Activated CD4-positive, alpha-beta T cell treated with anti-CD3 and anti-CD28 coated beads, Interleukin-10, Interleukin-2, amounts not matched to agents 100 ng/mL and 50 ng/mL, durations not matched to agents 16 hours and 8 hours (primary cell): ENCODE measurements at places on chromosomes 5 and 9.

DNA sequence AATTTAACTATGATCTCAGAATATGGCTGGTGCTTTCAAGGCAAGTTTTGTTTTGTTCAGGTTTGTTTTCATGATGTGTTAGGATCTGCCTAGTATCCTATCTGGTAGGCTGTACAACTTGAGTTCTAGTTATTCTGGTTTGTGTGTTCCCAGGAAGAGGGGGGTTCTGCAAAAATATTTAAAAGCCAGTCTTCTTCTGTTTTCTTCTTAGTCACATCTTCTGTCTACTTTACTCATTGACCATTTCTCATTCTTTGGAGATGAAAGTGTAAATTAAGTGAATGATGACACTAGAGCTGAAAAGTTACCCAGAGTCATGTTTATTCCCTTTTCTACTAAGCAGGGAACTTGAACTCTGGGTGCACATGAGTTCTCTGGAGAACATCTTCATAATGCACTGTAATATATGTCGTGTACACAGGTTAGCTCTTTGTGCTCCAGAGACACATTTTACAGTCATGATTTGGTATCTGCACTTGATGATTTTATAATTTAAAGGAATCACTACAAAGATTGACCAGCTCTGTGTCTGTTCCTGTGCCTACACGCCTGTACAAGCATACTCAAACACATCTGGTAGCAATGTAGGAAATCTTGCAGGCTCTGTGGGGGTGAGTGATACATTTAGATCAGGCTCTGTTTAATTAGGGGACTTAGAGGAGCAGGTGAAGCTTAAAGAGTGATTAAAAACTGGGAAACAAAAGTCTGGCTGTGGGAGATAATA is 5.0 kb downstream of the SMAD5 start:
- DNase-seq, result no peak

DNA sequence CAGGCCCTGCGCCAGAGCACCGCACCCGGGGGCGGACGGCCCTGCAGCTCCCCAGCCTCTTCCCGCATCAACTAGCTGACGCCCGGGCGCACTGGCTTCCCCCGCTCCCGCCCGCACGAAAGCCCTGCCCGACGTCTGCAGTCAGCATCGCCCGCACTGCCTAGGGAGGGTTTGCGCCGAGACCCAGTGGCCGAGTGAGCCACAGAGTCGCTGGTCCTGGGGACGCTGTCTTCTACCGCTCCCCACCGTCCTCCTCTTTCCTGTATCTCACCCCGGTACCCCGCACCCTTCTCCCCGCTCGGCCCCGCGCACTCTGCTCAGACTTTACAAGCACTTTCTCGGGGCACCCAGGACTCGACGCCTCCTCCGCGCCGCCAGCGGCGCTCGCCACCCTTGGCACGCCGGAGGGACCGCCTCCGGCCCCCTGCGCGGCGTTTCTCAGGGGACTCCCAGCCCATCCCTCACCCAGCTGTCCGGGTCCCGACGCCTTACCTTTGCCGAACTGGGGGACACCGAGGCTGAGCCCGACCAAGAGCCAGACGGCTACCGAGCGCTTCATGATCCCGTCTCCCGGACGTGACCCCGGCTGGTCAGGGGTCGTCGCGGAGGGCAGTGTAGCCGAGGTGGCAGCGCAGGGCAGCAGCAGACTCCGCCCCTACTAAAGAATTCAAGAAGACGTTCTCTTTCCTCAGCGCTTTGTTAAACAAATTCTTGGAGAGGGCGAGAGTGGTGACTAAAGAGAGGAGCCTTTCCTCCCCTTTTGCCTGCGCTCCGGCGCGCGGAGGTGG is 670 bp downstream of the EDIL3 start:
- no peak for DNase-seq

GRCh38 chr9:115398996-115399395 is 281.0 kb upstream of the TNC start:
- no peak for DNase-seq

DNA sequence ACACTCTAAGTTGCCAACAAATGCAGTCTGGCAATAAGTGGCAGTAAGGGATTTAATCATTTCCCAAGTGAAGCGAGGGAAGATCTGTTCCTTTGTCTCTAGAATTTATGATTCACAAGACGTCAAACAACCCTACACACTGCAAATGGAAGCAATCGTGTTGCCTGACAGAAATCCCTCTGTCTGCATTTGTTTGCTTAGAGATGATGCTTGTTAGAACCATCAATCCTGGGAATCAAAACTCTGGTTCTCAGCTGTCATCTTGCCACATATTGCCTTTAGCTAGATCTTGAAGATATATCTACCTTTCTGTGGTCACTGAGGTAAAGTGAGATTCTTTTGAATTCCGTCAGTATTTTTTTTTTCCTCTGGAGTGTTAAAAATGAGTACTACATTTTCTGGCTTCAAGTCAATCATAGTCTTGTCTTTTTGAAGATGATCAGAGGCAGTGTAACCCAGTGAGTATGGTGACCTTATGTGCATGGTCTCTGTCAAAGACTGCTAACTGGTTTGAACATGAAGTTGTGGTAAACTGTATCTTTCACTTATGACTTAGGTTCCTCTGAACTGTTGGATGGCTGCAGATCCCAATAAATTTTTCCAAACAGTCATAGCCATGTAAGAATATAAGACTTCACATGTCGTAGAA is 106.4 kb upstream of the STARD4 start:
- peak; percentile 4 for DNase-seq

DNA sequence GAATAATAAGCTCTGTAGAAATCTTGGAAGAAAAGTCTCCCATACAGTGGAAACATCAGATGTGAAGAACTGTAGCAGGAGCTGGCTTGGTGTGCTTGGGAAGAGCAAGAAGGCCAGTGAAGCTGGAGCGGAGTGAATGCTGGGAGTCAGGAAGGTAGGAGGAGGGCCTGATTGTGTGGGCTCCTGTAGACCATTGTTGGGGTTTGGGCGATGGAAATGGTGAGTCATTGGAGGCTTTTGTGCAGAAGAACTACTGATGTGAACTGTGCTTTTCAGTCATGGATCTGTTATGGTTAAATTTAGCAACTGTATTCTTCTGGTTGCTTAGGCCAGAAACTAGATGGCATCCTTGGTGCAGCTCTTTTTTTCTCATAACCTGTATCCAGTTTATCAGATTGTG is 2.3 kb downstream of the ICE1 start:
- peak; percentile 50 for DNase-seq

DNA sequence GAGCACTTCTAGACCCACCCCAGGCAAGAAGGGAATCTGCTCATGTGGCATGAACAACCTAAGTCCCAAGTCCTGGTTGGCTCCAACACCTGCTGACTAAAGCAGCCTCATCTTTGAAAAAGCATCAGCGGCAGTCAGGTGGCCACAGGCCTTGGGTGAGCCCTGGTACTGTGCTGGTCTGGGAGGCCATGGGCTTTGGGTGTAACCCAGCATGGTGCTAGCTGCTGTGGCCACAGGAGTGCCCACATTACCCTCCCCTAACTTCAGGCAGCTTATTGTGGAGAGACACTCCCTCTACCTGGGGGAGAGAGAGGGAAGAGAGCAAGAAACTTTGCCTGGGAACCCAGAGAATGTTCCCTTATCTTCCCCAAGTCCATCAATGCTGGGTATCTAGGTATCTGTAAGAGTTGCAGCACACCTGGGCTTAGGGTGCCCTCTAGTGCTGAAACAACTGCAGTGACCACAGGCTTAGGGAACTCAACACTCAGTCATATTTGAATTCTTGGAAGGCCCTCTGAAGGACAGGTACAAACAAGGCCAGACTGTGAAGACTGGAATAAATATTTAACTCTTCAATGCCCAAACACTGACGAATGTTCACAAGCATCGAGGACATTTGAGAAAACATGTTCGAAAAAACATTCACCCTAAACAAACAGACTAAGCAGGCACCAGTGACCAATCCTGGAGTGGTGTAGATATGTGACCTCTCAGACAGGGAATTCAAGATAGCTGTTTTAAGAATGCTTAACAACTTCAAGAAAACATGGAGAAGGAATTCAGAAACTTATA is 69.9 kb upstream of the OR2K2 start:
- peak; percentile 47 for DNase-seq

GRCh38 chr5:110823571-110823970 is 84.8 kb downstream of the SLC25A46 start:
- DNase-seq, result no peak

DNA sequence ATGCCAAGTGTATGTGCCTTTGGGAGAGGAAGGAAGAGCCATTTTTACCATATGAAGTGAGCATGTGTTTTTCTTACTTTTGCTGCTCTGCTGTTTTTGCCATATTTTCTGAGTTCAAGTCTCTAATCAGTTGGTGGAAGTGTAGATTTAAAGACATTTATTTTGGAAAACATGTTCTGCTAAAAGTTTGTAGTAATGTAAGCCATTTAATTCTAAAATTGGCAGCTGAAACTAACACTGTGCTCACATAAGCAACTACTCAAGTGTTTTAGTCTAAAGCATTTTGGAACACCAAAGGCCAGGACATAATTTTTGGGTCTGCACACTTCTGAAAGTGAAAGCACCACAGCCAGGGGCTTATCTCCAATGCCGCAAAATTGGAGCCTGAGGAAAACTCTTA is 363.4 kb upstream of the ZNF608 start:
- DNase-seq, result no peak

- no peak for DNase-seq
Observed at GRCh38 chr5:54049963-54050362, 260.4 kb downstream of the ARL15 start.

DNA sequence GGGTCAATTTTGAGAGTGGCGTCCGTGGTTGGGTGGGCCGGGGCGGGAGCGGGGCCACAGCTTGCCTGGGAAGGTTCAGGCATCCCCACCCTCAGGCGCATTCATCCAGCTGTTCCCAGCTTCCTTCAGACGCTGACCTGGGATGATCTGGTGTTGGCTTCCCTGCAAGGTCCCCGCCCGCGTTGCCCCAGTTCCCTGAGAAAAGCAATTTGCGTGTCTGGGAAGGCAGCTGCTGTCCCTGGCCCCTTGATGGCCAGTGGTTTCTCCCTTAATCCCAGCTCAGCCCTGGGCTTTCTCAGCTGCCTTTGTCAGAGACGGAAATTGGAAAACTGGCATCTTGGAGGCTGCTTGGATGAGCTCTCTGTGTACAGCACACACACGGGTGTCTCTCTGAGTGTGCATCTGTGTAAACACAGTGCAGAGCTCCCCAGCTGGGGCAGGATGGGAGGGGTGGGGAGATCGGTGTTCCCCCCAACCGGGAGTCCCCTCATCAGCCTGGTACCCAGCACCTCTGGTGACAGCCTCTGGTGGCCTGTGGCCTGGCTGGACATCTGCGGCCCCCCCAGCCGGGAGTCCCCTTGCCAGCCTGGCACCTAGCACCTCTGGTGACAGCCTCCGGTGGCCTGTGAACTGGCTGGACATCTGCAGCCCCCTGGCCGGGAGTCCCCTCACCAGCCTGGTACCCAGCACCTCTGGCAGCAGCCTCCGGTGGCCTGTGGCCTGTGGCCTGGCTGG is 94.0 kb downstream of the COL5A1 start:
- DNase-seq, result no peak

- DNase-seq, result peak; percentile 44
Observed at GRCh38 chr9:128098297-128099230, 29.0 kb downstream of the PTGES2 start.

GRCh38 chr9:35681341-35682002 is 7.7 kb downstream of the CA9 start:
- DNase-seq, result no peak

GRCh38 chr9:137147091-137147792 is 8.3 kb downstream of the GRIN1 start:
- no peak for DNase-seq

DNA sequence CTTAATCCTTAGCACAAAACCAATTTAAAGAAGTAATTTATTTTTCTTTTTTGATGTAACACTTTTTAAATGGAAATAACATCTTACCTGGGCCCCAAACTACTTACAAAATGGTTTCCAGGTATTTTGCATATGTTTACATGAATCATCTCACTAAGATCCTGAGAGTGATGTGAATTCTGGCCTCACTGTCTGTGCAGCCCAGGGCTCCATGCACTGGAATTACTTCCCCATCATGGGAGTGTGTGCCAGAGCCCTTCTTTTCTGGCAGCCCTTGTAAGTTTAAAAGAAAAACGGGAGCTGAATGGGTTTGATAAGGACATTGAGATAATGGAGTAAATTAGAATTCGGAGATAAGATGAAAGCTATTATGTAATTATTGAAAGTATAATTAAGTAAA is 12.2 kb upstream of the F2R start:
- no peak for DNase-seq

DNA sequence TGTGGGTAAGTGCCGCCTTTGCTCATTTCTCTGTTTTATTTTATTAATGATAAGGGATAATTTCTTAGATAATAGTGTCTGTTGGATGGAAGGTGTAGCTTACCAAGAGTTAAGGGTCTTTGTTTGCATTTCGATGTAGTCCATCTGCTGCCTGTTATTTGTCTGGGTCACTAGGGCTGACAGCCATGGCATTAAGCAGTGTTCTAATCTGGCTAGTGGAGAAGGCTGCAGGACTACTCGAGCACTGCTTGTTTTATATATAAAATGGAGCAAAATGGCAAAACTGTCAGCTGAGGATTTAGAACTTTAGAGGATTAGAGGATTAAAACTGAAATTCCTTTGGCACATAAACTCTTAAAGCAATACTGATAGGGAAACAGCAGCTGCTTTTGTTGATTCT is 67.5 kb downstream of the C7 start:
- DNase-seq, result no peak

GRCh38 chr9:68844631-68845612 is 139.9 kb downstream of the PIP5K1B start:
- peak; percentile 8 for DNase-seq

- DNase-seq, result no peak
Observed at GRCh38 chr5:146072595-146072994, 32.8 kb downstream of the PLAC8L1 start.

DNA sequence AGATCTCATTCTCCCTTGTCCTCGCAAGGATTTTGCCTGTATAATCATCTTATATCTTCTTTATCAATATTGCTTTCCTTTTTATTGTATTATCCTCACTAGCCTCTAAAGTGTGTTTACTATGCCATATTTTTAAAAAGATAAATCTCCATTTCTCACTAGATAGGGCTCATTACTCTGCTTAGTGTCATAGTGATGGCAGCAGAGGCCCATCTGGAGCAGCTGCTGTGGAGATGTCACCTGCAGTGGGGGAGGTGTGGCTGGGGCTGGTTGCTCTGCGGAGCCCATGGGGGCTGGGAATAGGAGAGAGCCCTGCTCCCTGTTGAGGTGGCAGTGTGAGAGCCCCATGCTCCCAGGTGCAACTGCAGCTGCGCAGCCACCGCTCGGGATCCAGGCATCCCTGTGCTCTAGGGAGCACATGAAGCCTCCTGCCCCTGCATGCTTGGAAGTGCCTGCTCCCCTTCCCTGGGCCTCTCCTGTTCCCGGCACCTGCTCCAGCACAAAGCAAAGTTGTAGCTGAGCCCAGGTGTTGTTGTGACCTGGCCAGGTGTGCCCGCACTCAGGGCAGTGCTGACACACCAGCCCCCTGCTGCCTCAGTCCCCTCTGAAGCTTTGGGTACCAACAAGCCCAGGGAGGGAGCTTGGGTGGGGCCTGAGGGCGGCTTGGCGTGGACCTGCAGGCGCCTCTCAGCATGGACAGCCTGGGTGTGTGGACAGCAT is 144.6 kb upstream of the MRPS30 start:
- no peak for DNase-seq

- DNase-seq, result no peak
Observed at GRCh38 chr5:160359816-160360215, 10.6 kb downstream of the C1QTNF2 start.

GRCh38 chr5:109987970-109988369 is 298.2 kb downstream of the MAN2A1 start:
- no peak for DNase-seq

- DNase-seq, result no peak
Observed at GRCh38 chr9:115032296-115032695, 85.7 kb downstream of the TNC start.
